Hepatic stellate cell (primary cell): ENCODE measurements at places on chromosomes 11 and 22.
A peak's percentile ranks its signal among the peaks of the same experiment; 100 is the strongest.

GRCh38 chr22:30282616-30283046, 6.7 kb downstream of the CASTOR1 start:
- no peak for DNase-seq

DNA sequence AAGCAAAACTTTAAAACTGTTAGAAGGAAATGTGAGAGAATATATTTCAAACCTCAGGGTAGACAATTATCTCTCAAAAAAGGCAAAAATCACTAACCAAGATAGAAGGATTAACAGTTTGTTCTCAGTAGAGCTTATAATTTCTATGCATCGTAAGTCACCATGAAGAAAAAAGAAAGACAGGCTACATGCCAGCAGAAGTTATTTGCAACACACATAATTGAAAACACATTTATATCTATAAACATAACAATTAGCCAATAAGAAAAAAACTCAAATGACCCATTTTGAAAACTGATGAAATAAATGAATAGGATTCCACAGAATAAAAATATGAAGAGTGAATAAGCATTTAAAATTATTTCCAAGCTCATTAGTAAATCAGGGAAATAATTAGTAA, 24.4 kb upstream of the SNX19 start:
- no peak for DNase-seq

DNA sequence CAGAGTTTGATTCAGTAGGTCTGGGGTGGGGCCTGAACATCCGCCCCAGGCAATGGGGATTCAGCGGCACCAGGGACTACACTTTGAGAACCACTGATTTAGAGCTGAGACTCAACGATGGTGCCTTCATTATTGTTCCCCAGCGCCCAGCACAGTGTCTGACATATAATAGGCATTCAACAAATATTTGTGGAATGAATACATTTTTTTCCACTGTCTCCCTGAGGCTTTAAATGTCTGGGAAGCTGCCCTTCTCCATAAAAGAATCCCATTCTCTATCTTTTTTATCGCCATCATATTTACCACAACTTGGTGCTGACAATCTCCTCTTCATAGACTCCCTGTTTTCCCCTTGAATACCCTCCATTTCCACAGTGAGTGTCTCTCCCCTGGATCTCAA, 23.6 kb upstream of the LMO2 start:
- no peak for DNase-seq

GRCh38 chr22:27185760-27186302, 528.4 kb downstream of the MIAT start:
- DNase-seq: no peak

GRCh38 chr11:5081405-5081804, 12.0 kb downstream of the OR52E1 start:
- DNase-seq: no peak

DNA sequence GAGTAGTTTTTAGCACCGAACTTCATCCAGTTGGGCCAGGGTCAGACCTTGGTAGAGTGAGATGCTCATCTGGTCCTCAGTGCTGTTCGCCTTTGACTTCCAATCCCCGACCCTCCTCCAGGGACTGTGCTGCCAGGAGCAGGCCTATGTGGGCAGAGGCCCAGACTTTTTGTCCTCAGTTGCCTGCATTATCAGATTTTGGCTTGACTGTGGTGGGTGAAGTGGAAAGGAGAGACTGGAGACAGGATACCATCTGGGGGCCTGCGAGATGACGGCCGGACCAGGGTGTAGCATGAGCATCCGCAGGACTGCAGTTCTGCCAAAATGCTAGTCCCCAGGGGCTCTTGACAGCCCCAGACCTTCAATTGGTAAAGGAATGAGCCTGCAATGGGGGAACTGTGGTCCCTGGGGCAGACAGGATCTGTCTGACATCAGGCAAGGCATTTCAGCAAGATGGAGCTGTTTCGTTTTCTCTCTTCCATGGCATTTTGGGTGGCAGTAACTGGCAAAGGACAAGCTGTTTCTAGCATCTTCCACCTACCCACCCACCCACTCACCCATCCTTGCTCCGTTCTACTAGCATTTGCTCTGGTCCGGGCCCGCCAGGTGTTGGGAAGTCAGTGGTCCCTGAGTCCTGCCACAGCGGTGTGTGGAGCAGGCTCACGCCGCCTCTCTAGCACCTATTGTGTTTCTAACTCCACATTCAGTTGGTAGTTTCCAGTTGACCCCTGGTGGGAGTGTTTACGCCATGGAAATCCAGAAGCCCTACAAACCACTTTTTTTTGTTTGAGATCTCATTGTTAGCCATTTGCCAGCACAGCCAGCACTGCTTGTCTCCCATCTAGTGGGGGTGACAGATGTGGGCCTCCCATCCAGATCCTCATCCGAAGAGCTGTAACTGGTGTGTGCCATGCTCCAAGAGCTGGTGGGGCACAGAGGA, 53.5 kb downstream of the OTOG start:
- no peak for DNase-seq

GRCh38 chr22:36375071-36375980, 12.4 kb downstream of the MYH9 start:
- no peak for DNase-seq

DNA sequence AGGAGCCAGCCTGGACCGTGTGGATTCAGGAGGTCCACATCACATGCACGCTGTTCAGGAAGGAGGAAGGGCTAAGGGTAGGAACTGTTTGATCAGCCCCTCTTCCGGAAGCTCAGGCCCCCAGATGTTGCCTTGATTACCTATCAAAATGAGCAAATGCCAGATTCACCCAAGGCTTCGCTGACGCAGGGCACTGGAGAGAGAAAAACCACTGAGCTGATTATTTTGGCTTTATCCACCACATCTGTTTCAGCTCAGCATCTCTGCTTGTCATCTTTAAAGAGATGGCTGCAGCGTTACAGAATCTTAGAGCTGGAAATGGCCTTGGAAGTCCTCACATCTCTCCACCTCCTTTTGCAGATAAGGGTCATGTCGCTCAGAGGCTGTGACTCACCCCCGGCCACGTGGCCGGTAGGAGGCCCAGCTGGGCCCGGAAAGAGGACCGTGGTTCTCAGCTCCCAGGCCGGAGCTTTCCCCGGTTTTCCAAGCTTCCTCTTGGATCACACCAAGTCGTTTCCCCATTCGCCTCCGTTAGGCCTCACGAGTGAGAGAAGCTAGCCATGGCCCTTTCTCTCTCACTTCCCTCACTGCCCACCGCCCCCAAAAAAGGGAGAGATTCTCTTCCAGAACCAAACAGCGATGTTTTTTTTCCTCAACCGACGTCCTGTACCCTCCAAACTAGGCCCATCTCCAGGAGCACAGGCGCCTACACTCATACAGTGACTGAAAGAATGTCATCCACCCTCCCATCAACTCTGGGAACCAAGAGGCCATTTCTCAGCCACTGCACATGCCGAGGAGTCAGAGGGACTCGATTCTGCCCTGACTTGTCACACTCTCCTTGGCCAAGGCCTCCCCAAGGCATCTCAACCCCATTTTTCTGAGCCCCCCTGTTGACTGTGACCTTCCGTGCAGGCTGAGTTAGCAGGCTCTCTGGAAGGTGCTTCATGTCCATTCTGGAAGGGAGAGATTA, 37.6 kb downstream of the LIF start:
- peak; percentile 88 for DNase-seq

DNA sequence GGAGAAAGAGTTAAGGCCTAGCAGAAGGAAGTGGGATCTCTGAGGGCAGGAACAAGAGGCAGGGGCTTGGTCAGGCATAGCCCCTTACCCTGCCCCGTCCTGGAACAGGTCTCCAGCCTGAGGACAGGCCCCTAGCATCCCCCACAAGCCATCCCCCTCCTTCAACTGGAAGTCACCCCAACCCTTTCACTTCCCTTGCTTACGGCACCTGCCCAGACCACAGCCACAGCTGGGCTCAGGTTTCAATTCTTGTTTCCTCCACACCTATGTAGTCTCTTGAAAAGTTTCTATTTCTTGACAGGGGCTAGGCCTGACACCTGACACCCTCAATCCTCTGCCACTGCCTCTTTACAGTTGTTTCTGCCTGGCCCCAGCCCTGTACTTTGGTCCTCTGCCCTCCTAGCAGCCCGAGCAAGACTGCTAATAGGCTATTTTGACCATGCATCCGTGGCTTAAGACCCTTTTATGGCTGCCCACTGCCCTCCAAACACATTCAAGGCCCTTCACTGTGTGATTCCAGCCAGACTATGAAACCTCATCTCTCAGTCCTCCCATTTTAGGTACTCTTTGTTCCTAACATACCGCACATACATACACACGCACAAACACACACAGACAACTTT, 10.9 kb upstream of the FCHSD2 start:
- no peak for DNase-seq

GRCh38 chr22:36470994-36471331, 10.5 kb downstream of the TXN2 start:
- DNase-seq: no peak

- DNase-seq: no peak
These were observed 103.5 kb downstream of the BCR start for GRCh38 chr22:23283591-23284503.

DNA sequence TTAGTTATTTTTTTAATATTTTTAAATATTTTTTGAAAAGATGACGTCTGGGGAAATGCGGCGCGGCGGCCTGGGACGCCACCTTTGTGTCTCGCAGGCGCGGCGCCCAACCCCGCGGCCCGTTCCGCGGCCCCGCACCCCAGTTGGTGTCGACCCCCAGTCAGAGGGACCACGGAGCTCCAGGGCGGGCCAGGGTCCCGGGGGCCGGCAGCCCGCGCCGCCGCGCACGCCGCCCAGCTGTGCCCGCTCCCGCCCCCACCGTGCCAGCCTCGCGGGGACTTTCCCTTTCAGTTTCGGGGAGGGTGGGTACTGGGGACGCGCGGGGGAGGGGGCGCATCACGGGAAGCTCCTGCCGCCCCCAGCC, 1.6 kb downstream of the CCND1 start:
- no peak for DNase-seq

GRCh38 chr22:18984564-18984963, 48.5 kb upstream of the PRODH start:
- DNase-seq: no peak

DNA sequence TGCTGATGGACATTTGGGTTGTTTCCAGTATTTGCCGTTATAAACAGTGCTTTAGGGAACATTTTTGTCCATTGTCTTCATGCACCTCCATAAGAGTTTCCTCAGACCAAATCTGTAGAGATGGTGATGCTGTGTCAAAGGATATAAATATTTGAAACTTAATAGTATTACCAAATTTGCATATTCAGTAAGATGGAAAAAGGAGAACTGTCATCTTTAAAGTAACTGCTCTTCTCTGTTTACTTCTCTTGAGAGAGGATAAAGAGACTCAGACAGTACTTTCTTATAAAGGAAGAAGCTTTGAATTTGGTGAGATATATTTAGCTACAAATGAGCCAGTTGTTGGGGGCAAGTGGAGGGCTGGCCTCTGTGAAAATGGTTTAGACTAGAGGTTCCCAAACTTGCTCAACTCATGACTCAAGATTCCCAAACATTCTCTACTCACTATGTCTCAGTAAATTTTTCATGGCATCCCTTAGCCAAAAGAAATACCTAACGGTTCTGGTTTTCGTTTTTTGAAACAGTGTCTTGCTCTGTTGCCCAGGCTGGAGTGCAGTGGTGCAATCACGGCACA, 26.2 kb downstream of the SHISA8 start:
- DNase-seq: peak; percentile 61

GRCh38 chr11:59200423-59200746, 12.3 kb downstream of the MPEG1 start:
- DNase-seq: no peak

DNA sequence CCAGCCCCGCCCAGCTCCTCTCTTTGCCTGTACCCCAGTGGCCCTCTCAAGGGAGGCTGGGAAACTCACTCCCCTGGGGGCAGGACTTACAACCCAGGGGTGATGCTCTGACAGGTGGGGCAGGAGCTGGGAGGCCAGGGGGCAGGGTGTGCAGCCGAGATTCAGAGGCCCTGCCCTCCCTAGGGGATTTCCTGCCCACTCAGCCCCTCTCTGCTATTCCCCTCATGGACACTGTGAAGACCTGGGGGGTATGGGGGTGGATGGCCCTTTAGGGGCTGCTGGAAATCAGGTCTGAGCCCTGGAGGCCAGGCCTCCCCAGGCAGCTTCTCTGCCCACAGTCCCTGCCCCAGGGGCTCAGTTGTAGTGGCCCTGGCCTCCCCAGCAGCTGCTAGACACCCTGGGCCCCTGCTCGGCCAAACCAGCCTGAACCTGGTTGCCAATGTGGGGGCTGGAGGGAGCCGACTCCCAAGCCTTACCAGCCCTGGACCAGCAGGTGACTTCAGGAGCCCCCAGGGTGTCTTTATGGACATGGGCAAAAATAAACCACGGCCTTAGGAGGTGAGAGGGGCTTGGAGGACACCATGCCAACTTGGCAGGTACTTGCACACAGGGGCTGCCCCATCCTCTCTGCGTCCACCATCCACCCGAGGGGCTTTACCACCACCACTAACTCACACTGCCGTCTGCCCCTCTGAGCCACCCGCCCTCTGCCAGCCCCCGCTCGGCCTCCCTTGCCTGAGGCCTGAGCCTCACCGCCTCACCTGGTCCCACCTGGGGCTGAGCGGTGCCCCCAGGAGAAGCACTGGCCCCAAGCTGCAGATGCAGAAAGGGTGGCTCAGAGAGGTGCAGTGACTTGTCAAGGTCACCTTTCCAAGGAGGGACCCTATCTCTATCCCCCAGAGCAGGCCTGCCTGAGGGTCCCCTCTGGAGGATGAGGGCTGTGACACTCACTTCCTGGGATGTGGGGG, 2.8 kb upstream of the PHLDA2 start:
- no peak for DNase-seq

GRCh38 chr11:46826310-46827044, 19.6 kb downstream of the CKAP5 start:
- peak; percentile 71 for DNase-seq

DNA sequence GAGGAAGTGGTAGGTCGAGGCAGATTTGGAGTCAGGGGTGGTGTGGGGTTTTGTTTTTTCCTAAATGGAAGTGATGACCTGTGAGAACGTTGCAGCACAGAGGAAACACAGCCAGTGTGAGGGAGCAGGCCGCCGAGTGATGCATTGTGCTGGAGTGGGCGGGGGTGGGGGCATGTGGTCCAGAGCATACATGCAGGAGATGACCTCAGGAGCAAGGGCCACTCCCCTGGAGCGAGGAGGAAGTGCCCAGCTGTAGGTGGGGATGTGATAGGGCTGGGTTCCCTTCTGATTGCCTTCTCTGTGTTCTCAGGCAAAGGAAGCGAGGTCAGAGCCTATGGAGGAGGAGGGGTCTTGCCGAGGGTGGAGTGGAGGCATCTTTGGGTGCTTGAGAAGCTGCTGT, 81.4 kb downstream of the PPP6R3 start:
- no peak for DNase-seq

DNA sequence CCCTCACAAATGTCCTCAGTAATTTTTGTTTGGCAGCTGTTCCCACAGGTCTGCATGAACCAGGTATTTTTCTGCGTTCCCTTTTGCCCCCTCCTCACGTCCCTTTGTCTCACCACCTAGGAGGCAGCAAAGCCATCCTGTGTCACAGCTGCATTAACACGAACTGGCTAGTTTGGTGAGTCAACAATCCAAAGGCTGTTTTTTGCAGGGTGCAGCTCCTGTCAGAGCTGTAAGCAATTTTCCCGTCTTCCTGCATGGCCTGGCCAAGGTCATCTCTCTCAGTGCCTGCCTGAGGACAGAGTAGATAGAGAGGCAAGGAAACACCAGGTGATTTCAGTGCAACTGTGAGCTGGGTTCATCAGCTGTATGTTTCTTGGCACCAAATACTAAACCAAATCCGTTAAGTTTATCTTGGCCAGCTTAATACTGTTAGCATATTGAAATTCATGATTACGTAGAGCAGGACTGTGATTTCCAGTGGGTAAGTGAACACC, 20.6 kb upstream of the VSIG10L2 start:
- no peak for DNase-seq
